ENCODE measurements at places on chromosomes 2 and 18.
A peak's percentile ranks its signal among the peaks of the same experiment; 100 is the strongest.

DNA sequence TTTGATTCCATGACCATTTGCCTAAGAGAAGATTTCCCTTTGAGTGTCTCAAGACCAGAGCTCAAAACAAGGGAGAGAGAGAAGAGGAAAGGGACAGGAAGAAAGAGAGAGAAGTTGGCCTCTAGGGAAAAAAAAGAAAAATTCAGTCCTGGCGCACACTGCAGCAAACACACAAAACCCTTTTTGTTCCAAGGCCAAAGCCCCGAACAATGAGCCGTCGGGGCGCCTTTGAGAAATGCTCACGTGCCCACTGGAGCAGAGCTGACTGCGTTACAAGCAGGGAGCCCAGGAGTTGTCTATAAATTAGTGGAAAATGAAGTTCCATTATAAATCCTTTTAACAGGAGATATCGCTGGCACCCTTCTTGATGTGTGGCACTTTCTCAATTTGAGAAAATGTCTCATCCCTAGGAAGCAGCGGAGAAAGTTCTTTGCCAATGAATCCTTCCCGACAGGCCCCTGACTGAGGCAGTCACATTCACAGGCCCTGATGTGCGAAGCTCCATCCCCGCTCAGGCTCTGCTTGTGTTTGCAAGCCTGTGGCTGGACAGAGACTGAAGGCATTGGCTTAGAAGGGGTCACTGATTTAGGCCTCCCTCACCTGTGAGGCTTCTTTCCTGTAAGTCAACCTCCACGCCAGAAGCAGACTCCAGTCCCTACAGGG, 32.1 kb upstream of the NCKAP5 start:
- DNase-seq: no peak

DNA sequence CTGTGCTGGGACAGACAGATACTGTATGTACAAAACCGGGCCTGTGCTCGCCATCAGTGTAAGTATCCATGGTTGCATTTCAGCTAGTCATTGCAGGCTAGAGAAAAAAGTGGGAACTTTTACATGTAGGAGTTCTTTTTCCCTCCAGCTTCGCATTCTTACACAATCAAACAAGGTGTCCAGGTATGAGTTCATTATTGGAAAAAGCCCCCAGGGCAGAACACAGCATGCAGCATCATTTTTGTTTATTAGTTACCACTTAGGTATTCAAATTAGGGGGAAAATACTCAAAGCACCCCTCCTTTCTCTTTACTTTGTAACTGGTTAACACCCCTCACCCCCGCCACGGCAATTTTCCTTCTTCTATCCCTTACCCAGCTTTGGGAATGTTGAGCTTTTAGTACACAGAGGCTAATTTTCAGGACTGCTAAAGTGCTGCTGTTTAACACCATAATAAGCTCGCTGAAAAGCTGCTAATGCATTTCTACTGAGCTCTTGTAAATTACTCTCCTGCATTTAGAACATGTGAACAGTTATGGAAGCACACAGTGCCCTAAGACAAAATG, 13.6 kb downstream of the UPP2 start:
- DNase-seq: no peak

GRCh38 chr2:202186641-202187202, 51.7 kb downstream of the SUMO1 start:
- no peak for DNase-seq

GRCh38 chr2:161230959-161231358, 70.7 kb downstream of the TANK start:
- no peak for DNase-seq

DNA sequence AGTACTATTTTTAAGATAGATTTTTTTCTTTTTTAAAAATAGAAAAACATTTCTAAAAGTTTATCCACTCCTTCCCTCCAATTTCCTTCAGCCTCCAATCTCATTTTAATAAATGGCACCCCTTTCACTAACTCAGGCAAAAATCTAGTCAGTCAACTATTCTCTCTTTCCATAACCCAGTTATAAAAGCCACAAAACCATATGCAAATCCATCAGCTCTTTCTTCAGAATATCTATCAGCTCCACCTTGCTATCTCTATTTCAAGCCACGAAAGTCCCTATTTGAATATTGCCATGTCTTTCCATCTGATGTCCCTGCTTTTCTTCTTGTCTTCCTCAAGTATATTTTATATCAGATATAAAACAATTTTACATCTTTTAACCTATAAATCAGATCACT, 397.1 kb downstream of the ERBB4 start:
- DNase-seq: no peak

GRCh38 chr2:67006373-67006960, 390.7 kb upstream of the ETAA1 start:
- no peak for DNase-seq

DNA sequence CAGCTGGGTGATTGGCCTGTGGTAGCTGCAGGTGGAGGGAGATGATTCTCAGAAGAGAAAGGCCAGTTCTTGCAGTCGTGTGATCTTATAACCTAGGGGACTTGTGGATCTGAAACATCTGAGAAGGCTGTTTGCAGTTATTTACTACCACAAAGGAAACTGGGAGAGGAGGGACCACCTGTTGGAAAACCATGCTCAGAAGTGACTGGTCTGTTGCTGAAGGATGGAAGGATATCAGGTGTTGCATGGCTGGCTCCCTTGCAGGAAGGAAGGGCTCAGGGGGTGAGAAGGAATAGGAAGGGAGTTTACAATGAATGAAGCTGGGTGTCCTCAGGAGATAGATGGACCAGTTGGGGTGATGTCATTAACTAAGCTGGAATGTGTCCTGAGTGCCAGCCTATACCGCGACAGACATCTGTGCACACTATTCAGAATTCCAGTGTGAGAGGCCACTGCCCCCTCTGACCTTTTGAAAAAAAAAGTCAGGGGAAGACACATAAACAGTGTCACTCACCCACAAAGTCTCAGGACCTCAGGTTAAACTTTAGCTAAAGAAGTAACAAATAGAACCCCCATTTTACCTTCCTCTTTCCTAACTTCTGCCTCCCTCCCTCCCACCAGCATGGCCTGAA, 17.5 kb downstream of the IGFBP2 start:
- no peak for DNase-seq

DNA sequence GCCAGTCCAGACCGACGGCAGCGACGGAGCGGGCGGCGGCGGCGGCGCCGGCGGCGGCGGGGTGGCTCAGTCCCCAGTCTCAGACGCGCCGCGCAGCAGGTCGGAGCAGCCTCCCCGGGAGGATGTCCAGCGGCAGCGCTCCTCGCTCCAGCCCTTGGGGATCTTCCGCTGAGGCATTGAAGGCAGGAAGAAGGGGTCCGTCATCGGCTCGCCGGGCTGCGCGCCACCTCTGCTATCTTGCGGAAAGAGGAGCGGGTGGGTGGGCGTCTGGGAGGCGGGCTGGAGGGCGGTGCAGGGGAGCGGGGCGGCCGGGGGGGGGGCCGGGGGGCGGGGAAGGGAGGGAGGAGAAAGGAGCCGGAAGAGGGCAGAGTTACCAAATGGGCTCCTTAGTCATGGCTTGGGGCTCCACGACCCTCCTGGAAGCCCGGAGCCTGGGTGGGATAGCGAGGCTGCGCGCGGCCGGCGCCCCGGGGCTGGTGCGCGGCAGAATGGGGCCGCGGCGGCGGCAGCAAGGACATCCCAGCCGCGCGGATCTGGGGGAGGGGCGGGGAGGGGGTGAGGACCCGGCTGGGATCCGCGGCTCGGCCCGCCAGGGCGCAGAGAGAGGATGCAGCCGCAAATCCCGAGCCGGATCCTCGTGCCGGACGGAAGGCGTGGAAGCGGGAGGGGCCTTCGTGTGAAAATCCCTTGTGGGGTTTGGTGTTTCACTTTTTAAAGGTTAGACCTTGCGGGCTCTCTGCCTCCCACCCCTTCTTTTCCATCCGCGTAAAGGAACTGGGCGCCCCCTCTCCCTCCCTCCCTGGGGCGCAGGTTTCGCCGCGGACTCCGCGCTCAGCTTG, at the start of gene NETO1:
Gene NETO1, minus strand, starts transcription at position 242 of the 839 bp plus-strand sequence. CDS start 696 bp downstream, outside the sequence.
- DNase-seq: peak; percentile 34

DNA sequence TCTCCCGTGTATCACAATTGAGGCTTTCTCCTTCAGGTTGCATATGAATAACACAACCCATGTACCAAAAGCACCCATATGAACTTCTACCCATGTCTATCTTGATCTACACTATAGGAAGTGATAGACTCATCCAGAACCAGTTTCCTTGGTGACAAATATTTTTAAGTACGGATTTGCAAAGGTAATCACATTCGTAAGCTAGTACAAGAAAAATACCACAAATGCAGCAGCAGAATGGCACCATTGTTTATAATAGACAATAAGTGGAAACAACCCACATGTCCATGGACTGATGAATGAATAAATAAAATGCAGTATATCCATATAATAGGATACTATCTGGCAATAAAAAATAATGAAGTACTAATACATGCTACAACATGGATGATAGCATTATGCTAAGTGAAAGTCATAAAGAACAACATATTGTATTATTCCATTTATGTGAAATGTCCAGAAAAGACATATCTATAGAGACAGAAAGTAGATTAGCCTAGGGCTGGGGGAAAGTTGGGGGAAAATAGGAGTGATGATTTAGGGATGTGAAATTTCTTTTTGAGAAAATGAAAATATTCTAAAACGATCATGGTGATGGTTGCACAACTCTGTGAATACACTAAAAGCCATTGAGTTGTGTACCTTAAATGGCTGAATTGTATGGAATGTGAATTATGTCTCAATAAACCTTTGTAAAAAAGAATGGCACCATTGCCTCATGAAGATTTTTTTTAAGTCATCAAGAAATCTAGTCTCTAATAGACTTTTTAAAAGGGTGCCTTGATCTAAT, 3.4 kb upstream of the CCDC88A start:
- no peak for DNase-seq

- DNase-seq: no peak
Observed at GRCh38 chr2:24024018-24024417, 14.1 kb downstream of the MFSD2B start.

GRCh38 chr2:101405351-101405899, 18.1 kb upstream of the CREG2 start:
- DNase-seq: no peak

DNA sequence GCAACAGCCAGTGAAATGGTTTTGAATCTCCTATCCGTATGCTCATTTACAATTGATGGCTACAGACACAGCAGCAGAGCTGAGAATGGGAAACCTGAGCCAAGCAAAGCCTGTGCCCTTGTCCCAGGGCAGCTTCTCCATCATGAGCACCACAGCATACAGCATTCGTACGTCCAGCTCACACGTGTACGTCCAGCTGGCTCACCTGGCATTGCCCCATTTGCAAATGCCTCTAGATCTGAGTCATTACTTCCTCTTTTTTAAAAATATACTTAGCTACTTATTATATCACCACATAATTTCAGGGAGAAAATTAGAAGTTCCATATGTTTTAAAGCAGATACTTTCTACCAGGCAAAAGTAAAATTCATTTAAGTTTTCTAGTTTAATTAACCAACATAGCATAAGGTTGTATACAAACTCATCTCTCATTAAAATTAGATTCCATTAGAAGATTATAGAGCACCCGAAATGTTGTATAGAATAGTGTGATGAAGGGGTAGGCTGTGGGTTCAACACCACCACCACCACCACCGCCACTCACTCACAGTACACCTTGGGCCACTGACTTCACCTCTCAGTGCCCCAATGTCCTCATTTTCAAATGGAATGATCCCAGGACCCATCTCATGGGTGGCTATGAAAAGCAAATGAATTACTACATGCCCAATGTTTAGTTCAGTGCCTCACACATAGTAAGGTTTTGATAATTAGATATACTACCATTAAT, 31.4 kb upstream of the TMEM177 start:
- no peak for DNase-seq

- no peak for DNase-seq
Observed at GRCh38 chr2:122101319-122101718, 345.9 kb downstream of the TSN start.

DNA sequence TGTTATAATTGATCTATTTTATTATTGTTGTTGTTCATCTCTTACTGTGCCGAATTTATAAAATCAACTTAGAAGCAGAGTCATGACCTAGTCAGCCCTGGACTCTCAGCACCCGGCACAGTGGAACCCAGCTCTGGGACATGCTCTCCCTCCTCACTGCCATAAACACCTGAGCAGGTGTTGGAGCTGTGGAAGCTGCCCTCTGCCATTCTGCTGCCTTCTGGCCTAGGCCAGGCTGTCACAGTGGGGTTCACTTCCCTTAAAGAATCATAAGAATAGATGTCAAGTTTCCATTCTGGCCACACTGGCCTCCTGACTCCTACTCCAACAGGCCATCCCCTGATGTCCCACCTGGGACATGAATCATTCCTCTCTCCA, 192.2 kb downstream of the ZFP36L2 start:
- DNase-seq: no peak

GRCh38 chr18:6561420-6561861, 146.7 kb upstream of the L3MBTL4 start:
- DNase-seq: no peak

DNA sequence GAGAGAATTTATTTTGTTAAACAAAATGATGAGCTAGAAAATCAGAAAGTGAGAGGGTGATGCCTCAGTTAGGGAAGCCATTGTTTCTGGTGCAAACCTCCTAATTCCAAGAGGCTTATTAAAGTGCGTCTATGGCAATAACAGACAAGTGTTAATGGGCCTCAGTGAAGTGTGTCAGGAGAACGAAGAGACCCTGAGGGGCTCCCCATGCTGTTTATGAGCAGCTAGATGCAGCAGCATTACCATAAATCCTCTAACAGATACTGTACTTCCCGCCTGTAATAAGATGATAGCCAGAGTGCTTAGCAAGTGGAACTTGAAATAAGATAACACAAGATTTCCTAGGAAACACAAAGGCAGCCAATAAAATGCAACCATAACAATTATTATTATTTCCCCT, 157.4 kb downstream of the MYT1L start:
- no peak for DNase-seq

DNA sequence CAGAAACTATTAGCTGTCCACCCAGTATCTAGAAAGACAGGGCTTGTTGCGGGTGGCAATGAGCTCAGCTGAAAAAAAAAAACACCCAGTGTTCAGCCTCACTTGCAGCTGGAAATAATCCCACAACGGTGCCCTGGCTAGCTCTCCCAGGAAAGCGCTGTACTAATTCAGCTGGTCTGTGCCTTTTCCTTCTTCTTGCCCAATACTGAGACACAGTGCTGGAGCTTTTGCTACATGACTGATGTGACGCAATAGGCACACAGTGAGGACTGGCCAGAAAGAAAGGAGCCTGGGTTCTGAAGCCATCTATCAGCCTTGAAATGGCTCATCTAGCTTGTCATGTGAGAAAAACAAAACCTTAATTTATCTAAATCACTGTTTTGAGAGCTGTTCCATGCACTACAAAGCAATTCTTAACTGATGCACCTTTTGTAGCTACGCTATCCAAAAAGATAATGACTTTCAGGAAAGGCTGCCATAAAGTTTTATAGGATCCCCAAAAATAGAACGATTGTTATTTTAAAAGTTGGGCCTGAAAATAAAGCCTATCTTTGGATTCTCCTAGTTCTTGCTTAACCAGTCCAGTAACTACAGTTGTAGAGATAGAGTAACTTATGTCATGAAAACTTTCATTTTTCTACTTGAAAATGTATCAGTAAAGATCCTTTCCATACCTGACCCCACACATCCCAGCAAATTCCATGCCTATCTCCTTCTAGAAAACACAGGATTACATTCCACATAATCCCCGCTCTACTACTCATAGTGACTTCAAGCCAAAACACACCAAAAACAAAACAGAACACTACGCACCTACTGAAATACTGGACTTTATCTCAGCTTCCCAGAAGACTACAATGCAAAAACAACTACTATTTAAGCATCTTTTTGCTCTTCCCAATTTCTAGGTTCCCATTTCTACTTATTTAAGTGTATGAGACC, 15.9 kb downstream of the KIDINS220 start:
- DNase-seq: no peak

GRCh38 chr2:145572238-145572637, 1052.3 kb upstream of the ZEB2 start:
- DNase-seq: no peak
